ENCODE measurements at places on chromosomes 11 and 22. TPM values are rescaled to one million over a fixed set of nuclear protein-coding genes. Genes with fewer than 3 reads are reported as not detected.

The UPB1 gene
- polyA plus RNA-seq: not detected

The WBP2NL gene
- 0.14 TPM for polyA plus RNA-seq

The PATE1 gene
- not detected for polyA plus RNA-seq

The PHF21B gene
- not detected for polyA plus RNA-seq

The HBB gene
- polyA plus RNA-seq: not detected

The KRTAP5-8 gene
- polyA plus RNA-seq: not detected

The FAM181B gene
- not detected for polyA plus RNA-seq

The RAB3IL1 gene
- polyA plus RNA-seq: 3.3 TPM

The CPT1B gene
- 1.3 TPM for polyA plus RNA-seq

The OR52N4 gene
- polyA plus RNA-seq: not detected

The C11orf91 gene
- polyA plus RNA-seq: not detected

The HARBI1 gene
- 6.0 TPM for polyA plus RNA-seq

The RFPL3 gene
- polyA plus RNA-seq: not detected

The MB gene
- polyA plus RNA-seq: 0.47 TPM
